IMR-90 (cell line): ENCODE measurements at places on chromosomes 5 and 9. TPM values are rescaled to one million over a fixed set of nuclear protein-coding genes. Genes with fewer than 3 reads are reported as not detected.
A peak's percentile ranks its signal among the peaks of the same experiment; 100 is the strongest.

GRCh38 chr5:145777445-145778063, 57.6 kb downstream of the PRELID2 start:
- no peak for DNase-seq

GRCh38 chr5:96037128-96037527, 75.5 kb upstream of the ELL2 start:
- peak; percentile 59 for DNase-seq

- peak; percentile 10 for DNase-seq
These were observed 58.5 kb downstream of the MLANA start for GRCh38 chr9:5949103-5949699.

Gene SLC6A7
- total RNA-seq: under 0.01 TPM in 1 of 2 replicates, not detected in the other

DNA sequence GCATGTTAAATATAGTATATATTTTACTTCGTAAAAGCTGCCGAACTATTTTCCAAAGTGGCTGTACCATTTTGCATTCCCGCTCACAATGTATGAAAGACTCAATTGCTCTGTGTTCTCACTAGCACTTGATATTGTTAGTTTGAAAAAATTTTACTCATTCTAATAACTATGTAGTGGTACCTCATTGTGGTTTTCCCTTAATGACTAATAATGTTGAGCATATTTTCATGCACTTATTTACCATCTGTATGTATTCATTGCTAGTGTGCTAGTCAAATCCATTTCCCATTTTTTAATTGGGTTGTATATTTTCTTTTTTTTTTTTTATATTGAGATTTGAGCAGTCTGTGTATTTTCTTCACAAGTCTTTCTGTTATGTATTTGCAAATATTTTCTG, 58.4 kb downstream of the RANBP17 start:
- DNase-seq: peak; percentile 14

- no peak for DNase-seq
These were observed 221.9 kb downstream of the PDZD2 start for GRCh38 chr5:31860726-31861433.

DNA sequence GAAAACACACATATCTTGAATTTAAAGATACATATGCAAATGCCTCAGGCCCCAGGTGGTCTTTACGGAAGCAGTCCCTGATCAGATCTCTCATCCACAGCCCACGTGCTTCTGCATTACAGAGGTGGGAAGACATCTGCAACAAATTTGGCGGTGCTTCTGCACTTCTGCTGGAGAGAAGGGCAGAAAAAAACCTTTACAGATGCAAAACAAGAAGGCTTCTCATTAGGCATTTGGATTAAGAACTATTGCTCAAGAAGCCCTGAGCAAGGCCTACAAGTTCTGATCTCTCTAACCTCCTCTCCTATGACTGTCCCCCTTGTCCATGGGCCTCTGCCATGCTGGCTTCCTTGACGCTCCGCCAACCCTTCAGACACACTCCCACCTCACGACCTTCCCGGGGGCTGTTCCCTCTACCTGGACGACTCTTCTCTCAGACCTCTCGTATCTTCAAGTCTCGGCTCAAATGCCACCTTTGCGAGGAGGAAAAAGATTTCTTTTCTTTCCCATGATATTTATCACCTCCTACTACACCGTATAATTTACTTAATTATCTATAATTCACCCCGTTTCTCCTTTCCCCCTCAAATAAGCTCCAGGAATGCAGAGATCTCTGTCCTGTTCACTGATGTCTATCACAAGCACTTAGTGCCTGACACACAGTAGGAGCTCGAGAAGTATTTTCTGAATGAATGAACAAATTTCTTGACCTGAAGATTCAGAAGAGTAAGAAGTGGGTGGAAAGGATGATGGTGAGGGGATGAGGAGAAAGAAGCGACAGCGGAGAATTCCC, 1.1 kb downstream of the MTMR12 start:
- DNase-seq: peak; percentile 11

Gene IPO11
- total RNA-seq: 34.4 and 40.0 TPM in 2 replicates

GRCh38 chr5:167710444-167711073, 580.9 kb upstream of the WWC1 start:
- peak; percentile 12 for DNase-seq

DNA sequence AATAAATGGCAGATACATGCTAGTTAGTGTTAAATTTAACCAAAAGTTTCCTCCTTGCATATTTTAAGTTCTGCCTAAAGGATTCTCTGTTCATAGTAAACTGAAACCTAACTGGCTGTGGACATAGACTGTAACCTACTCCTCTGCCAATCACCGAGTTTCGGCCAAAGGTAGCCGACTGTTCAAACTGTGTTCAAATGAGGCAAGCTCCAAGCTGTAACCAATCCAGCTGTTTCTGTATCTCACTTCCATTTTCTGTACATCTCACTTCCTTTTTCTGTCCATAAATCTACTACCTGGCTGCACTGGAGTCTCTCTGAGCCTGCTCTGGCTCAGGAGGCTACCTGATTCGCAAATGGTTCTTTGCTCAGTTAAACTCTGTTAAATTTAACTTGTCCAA, 44.1 kb downstream of the KCNV2 start:
- no peak for DNase-seq

Gene PCDHB13
- 0.18 and 0.28 TPM in 2 replicates for total RNA-seq

Gene SPATA31C1
- not detected in 2 replicates for total RNA-seq

DNA sequence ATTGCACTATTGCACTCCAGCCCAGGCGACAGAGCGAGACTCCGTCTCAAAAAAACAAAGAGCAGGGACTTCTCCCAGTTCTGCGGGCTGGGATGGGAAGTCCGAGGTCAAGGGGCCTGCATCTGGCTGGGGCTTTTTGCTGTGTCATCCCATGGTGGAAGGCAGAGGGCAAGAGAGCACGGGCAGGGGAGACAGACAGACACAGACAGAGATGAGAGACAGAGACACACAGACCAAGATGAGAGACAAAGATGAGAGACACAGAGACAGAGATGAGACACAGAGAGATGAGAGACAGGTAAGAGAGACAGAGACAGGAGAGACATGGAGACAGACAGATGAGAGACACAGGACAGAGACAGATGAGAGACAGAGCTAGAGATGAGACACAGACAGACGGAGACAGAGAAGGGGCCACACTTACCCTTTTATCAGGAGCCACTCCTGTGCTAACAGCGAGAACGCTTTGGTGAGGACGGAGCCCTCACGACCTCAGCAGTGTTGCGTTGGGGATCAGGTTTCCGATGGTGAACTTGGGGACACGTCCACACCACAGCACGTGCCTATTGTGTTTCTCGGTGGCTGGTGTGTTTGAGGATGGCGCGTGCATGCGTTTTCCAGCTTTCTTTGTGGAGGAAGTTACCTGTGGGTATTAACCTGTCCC, 8.9 kb upstream of the TOR4A start:
- no peak for DNase-seq

GRCh38 chr9:12680341-12680740, 12.8 kb upstream of the TYRP1 start:
- DNase-seq: peak; percentile 55

Gene PCDHGA7
- 3.3 and 3.4 TPM in 2 replicates for total RNA-seq

Gene FBP1
- not detected in 2 replicates for total RNA-seq
